ENCODE measurements at places on chromosomes 5 and 9.
A peak's percentile ranks its signal among the peaks of the same experiment; 100 is the strongest.

DNA sequence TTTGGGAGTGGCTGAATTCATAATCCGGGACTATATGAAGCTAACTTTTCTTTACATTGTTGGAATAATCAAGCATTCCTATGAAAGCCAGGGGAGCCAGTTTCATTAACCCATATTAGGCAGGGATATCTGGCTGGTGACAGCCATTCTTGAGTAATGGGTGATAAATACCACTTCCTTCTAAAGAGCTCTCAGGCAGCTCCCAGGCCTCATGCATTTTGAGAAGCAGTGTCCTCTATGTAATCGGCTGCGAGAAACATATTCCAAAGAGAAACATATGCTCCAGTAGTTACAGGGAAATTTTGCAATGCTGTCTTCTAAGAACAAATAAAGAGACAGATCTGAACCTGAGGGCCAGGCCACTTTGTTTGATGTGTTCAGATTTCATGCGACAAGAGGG is 83.1 kb downstream of the MSX2 start:
- no peak for DNase-seq

- DNase-seq: peak; percentile 37
Observed at GRCh38 chr5:84393969-84394368, 9.3 kb upstream of the EDIL3 start.

DNA sequence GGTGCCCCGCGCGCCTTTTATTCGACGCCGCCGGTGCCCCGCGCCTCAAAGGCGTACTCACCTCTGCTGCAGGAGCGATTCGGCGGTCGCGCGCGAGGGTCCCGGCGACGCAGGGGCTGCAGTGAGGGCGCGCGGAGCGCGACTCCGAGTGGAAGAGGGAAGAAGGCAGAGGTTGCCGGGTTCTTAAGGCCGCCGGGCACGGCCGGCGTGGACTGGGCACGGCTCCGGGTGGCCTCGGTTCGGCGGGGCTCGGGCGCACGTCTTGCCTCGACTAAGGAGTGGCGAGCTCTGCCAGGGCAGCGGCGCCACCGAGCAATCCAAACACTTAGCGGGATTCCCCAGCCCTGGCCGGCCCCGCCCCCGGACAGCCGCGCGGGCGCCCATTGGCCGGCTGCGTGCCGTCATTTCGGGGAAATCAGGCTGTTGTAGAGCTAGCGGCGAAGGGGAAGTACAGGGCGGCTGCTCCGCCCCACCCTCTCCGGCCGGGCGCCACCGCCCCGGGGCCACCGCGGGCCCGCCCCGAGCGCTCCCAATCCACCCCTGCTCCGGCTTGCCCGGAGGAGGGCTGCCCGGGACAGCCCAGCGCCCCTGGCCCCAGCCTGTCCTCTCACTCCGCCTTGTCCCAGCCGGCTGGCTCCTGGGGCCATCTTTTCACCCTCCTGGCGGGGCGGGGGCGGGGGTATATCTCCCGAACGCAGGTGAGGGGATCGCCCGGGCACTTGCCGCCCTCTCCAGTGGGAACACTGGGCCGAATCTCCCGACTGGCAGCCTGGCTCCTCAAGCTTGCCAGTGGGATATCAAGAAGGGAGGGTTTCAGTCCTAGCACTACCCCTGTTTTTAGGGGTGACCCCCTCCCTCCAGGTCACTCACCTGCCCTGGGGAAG is at the start of gene IRF1:
Gene IRF1 (minus strand): TSS at position 290 of the 884 bp plus-strand sequence. CDS start 1,295 bp downstream, outside the sequence.
- DNase-seq: peak; percentile 96

DNA sequence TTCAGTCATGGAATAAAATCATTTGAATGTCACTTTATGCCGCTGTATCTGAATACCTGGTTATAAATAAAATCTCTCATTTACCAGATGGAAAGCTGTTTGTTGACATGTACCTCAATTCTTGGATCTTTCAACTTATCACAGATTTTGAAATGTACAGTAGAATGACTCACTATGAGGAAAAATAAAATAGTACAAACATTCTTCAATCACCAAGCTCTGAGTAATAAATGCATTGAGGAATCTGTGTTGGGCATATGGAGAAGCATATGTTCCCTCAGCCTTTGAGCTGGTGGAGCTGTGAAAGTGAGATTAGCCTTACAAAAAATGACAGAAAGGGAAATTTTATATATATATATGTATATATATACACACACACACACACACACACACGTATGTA is 175.4 kb downstream of the KIAA0825 start:
- no peak for DNase-seq

DNA sequence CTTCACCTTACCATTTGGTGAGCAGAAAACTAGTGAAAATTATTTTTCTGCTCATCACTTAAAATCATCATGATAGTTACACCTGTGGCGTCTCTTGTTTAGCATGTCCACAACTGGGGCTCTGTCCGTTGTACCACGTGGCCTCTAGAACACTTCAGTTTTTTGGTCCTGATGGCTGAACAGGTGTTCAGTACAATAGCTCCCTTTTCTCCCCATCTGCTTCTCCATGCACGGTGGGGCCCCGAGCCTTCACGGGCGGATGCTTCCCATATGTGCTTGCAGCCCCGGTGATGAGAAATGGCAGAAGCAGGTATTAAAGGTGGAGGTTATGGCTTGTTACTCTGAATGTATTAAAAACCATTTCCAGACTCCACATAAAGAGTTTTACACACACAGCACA is 304.1 kb downstream of the CWC27 start:
- DNase-seq: no peak

- DNase-seq: peak; percentile 83
Observed at GRCh38 chr5:14872070-14872989, 752 bp upstream of the ANKH start.

- DNase-seq: no peak
Observed at GRCh38 chr5:113487416-113487780, 855 bp downstream of the MCC start.

GRCh38 chr9:129853614-129854013 is 18.4 kb downstream of the USP20 start:
- no peak for DNase-seq

- no peak for DNase-seq
Observed at GRCh38 chr5:139092741-139093343, 105.3 kb downstream of the SIL1 start.

GRCh38 chr9:104269996-104270963 is 176.2 kb downstream of the SMC2 start:
- DNase-seq: no peak

- DNase-seq: no peak
Observed at GRCh38 chr9:36450110-36450732, 50.2 kb upstream of the RNF38 start.

DNA sequence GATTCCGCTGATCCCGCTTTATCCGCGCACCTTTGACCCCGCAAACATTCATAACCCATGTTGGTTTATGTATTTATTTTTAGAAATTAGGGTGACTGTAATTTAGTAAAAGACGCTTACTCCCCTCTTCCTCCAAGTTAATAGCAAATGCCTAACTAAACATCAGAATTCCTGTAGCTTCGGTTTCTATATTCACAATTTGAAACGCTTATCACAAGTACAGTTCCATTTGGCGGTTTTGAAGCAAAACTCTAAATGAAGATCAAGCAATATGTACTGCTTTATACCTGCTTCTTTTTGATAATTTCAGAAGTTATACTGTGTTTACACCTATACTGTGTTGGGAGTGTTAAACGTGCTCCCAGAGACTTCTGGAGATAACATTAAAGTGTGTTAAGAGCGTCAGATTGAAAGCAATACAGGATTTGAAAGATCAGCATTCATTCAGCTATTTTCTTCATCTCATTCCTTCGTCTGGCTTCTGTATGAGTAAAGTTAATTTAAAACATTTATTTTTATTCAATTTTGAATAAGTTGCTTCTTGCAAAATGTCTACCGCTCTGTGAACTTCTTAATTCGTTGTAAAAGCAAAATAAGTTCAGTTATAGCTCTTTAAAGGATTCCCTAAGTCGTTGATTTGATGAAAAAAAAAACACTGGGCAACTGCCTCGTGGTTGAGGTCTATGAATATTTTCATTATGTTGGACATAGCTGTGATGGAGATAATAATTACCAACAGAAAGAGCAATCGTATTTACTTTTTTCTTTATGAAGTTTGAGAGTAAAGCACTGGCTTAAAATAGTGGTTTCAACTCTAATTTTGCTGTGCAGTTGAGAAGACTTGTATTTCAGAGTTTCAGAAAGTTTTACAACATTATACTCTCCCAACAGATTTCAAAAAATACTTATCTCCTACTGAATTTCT is 2.5 kb downstream of the PRDM6 start:
- DNase-seq: no peak

DNA sequence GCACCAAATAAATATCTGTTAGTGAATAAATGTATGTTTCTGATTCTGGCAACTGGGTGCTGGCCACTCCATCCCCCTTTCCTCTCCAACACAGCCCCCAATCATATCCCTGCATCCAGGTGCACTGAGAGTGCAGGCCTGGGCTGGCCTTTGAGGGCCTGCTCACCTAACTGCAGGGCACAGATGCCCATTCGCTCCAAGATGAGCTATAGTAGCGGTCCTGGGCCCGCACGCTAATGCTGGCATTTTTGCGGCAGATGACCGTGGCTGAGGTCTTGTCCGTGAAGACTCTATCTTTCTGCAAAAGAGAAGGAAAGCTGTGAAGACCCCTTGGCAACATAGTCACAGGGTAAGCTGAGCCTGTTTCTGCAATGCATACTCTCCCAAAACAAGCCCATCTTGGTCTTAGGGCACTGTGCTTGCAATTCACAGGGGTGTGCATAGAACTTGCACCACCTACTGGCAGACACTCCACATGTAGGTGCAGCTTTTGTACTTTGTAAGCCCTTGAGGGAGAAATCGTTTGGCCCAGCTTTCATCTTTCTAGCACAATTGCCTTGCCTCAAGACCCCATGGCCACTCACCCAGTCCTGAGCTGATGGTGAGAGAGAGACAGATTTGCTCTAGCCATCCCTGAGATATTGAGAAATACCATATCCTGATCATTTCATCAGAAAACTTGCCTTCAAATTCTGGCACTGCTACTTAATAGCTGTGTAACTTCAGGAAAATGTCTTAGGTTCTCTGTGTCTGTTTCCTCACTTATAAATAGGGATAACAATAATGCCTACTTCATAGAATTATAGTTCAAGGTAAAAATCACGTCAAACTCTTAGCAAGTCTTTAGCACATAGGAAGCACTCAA is 13.5 kb downstream of the IL12B start:
- DNase-seq: peak; percentile 20

GRCh38 chr9:134852906-134853654 is 27.5 kb upstream of the FCN2 start:
- peak; percentile 51 for DNase-seq

GRCh38 chr5:93320920-93321445 is 260.0 kb downstream of the NR2F1-AS1 start:
- DNase-seq: no peak

DNA sequence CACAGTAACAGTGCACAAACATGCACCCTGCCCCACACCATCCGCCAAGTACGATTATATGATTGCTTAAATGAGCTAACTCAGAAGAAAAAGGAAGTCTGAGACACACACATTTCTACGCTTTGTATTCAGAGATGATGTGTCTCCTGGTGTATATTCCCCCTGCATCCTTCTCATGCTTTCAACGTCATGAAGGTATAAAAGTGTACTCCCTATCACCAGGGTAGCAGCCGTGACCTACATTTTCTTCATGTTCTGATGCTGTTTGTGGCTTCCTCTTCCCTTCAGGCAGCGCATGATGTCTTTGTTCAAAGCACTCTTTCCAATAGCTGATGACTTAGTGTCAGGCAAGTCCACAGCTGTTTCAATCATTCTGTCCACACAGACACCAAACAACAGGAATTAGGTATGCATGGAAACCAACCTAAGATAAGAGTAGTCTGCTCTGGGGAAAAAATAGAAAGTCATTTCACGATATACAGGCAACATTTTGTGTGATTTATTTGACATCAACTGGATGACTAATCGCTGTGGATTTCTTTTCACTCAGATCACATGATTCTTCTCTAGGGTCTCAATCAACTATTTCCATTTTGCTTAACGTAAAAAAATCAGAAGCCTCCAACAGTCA is 269.4 kb upstream of the PTGER4 start:
- DNase-seq: peak; percentile 21

DNA sequence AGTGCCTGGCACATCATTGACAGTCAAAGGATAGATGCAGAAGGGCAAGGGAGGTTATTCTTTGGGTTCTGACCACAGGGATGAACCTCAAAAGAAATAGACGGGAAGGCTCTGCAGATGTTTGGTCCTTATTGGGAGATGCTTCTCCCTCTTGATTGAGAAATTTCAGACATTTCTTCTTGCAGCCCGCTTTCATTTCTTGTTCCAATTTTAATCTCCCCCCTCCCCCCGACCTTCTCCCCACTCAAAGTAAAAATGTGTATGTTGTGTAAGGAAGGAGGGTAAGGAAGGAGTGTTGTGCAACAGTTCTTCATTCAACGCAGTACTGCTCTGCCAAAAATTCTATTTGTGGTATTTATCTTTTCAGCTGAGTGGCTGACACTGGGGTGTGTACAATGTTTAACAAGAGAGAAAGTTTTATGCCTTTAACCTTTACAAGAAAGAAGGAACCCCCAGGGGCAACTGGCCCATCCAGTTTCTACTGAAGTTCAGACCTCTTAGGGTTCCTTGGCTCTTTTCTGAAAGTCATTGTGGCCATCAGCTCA is 46.3 kb upstream of the TNFSF15 start:
- no peak for DNase-seq

- no peak for DNase-seq
Observed at GRCh38 chr9:95005278-95006143, 279.0 kb downstream of the AOPEP start.

- DNase-seq: no peak
Observed at GRCh38 chr5:122421374-122422079, 109.5 kb downstream of the SNCAIP start.

DNA sequence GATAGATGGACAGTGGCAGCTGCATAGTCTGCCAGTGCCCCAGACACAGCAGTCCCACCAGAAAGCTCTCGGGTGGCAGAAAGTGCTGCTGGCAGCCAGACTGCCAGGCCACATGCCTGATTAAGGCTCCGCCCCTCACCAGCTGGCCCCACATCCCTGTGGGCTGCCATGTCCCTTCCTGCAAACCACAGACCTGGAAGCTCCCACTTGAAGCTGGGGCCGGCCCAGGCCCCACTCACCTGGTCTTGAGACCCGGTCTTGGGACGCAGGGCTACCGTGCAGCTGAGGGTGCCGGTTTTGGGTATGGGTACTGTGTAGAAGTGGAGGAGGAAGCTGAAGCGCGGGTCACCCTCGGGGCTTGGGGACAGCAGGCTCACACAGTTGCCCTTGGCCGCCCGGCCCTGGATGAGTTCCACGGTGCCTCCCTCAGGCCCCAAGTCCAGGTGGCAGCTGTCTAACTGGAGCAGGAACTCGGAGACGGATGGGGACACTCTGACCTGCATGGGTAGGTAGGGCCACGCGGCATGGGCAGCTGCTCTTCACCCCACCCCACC is 15.3 kb downstream of the FPGS start:
- DNase-seq: no peak

GRCh38 chr5:86709157-86709881 is 91.6 kb downstream of the COX7C start:
- DNase-seq: no peak

DNA sequence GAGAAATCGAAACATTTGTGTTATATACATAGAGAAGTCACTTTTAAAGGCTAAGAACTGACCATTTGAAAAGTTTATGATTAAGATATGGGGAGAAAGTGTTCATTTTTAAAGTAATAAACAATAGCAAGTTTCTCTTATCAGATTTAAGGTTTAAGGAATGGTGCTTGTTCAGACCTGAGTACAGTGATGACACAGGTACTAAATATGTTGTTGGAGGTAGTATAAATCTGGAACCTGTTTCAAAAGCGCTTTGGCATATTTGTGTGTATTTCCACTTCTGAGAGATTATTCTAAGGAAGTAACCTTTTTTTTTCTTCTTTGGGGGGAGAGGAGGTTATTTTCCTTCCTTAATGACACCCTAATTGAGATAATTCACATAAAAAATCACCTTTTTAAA is 18.4 kb downstream of the CDC42SE2 start:
- DNase-seq: no peak
